ENCODE measurements at places on chromosomes 7 and 10.

GRCh38 chr10:103506061-103506460, 12.6 kb downstream of the NEURL1 start:
- DNase-seq = no peak

- no peak for DNase-seq
Observed at GRCh38 chr7:141695803-141696289, 6.1 kb downstream of the DENND11 start.

GRCh38 chr7:106347229-106347833, 62.5 kb upstream of the NAMPT start:
- DNase-seq = no peak

GRCh38 chr10:105210546-105210945, 569.5 kb downstream of the SORCS3 start:
- DNase-seq = no peak

DNA sequence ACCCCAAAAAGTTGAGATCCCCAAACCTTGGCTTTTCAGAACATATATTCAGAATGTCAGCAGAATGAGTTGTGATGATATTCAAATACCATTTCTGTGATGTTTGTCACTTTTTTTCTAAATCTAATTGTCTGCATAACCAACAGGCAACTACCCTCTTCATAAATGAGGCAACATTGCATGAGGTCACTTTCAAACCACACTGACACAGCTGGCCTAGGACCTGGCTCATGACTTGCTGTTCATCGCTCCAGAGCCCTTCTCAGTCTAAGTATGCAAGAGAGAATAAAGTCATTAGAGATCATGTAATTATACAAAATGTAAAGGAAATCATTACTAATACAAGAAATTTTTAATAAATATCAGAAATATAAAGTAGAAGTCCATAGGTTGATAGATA, 681.9 kb downstream of the GRM8 start:
- no peak for DNase-seq

- peak; percentile 89 for DNase-seq
Observed at GRCh38 chr10:106513352-106513771, 651.1 kb downstream of the SORCS1 start.

DNA sequence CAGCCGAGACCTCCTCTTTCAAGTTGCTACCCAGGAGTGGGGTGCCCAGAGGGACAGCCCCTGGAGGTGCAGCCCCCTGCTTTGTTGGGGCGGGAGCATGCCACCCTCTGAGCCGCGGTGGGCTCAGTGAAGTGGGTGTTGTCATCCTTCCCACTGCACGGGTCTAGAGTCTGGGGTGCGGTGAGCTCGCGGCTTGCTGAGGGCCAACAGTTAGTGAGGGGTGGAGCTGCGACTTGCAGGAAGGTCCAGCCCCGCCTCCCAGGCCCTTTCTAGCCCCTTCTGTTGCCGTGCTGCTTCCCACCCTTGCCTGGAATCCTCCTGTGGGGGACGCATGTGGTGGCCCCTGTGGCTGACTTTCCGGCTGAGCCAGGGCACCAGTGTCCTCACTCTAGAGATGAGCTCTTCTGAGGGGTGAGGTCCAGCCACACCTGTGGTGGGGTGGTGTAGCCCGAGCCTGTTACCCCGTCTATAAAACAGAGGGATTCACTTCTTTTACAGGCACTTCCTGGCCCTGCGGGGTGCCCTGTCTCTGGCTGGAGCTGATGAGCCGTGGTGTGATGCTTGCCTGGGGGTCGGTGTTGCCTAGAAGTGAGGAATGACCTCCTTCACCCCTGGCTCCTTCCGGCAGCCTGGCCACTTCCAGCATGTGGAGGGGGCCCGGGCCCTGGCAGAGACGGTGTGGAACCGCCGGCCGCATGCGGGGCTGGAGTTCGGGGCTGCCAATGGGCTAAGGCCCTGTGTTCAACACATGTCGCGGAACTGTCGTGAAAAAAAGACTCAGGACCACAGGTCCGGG, 127.9 kb downstream of the FAM53B start:
- no peak for DNase-seq

GRCh38 chr10:131854579-131855335, 46.1 kb upstream of the PPP2R2D start:
- DNase-seq = no peak

All from SW480 (cell line).